ENCODE measurements at places on chromosomes 6 and 20.

DNA sequence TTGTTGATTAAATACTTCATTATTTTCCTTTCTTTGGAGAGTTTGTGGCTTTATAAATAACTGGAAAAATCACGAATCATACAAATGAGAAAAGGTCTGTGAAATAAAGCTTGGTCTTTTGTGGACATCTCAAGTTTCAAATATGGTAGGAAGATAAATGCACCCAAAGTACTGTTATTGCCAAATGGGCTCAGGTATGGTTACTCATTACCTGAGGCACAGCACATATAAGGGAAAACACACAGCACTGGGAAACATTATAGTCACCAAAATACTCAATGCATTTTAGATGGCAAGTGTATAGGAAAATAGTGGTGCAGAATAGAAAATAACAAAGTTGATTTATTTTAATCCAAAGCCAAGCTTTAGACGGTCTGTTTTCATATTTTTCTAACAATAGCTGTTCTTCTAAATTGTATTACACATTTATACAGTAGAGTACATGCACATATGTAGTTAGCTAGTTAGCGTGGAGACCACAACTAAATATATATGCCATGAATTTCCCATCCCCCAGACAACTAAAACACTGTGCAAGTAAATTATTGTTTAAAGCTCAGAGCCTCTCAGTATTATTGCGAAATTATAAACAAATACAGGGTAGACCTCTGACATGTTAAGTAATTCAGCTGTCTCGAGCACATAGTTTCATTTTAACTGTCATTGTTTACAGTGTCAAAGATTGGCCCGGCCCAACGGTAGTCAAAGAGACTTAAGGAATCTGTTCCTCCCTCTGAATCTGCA, 336.0 kb downstream of the SYNE1 start:
- no peak for DNase-seq

GRCh38 chr20:39458452-39458851, 496.3 kb downstream of the DHX35 start:
- DNase-seq: no peak

DNA sequence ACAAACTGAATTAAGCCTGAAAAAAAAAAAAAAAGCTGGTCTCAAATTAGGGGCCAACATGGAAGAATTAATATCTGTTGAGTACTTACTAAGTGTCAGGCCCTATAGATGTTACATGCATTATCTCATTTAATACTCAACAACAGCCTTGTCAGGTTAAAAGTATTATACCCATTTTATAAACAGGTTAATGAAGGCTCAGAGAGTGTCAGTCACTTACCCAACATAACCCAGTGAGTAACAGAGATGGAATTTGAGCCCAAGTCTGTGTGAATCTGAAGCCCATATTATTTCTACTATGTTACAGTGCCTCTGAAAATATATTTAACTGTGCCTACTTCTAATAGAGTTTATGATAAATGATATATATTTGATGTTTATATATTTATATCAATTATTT, 11.3 kb upstream of the EIF2S2 start:
- DNase-seq: no peak

GRCh38 chr6:163457637-163458561, 43.4 kb downstream of the QKI start:
- DNase-seq: no peak

DNA sequence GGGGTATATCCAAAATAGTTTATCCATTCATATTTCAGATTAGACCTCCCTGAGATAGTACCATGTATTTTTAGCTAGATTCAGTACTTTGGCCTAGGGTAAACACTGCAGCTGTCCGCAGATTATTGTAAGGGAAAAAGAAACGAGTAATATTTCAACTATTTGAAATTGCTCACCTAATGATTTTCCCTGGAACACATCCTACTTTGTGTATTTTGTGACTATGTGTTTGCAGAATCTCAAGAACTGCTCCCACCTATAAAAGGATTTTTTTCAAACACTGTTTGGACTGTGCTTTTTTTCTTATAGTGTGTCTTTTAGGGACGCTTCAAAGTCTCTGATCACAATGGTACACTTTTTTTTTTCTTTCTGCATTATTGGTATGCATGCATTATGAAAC, 42.3 kb downstream of the RGS17 start:
- DNase-seq: no peak

- DNase-seq: no peak
These were observed 1.3 kb upstream of the CDKN1A start for GRCh38 chr6:36677059-36677749.

- peak; percentile 23 for DNase-seq
These were observed 10.0 kb upstream of the NCOA7 start for GRCh38 chr6:125780540-125781313.

GRCh38 chr6:37309046-37309445, 44.7 kb upstream of the RNF8 start:
- DNase-seq: no peak

DNA sequence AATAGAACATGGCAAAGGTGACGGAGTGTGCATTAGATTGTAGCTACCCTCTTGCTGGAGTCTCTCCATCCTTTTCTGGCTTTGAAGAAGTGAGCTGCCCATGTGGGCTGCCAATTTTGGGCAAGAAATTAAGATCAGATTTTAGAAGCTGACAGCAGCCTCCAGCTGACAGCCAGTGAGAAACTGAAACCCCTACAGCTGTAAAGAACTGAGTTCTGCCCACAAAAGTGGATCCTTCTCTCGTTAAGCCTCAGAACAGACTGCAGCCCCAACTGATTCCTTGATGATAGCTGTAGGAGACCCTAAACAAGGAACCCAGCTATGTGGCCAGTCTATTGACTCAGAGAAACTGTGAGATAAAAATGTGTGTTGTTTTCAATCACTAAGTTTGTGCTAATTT, 134.1 kb downstream of the CD109 start:
- no peak for DNase-seq

Measured in activated CD4-positive, CD25-positive, alpha-beta regulatory T cell (primary cell).